Left ventricle myocardium inferior (tissue), 1 donor: ENCODE measurements at places on chromosomes 16 and 17. TPM values are rescaled to one million over a fixed set of nuclear protein-coding genes. Genes with fewer than 3 reads are reported as not detected.

Gene MEOX1
- total RNA-seq = 8.4 TPM

Gene CMTM1
- total RNA-seq = 1.0 TPM

Gene SDK2
- 2.2 TPM for total RNA-seq

Gene SRL
- 445 TPM for total RNA-seq

DNA sequence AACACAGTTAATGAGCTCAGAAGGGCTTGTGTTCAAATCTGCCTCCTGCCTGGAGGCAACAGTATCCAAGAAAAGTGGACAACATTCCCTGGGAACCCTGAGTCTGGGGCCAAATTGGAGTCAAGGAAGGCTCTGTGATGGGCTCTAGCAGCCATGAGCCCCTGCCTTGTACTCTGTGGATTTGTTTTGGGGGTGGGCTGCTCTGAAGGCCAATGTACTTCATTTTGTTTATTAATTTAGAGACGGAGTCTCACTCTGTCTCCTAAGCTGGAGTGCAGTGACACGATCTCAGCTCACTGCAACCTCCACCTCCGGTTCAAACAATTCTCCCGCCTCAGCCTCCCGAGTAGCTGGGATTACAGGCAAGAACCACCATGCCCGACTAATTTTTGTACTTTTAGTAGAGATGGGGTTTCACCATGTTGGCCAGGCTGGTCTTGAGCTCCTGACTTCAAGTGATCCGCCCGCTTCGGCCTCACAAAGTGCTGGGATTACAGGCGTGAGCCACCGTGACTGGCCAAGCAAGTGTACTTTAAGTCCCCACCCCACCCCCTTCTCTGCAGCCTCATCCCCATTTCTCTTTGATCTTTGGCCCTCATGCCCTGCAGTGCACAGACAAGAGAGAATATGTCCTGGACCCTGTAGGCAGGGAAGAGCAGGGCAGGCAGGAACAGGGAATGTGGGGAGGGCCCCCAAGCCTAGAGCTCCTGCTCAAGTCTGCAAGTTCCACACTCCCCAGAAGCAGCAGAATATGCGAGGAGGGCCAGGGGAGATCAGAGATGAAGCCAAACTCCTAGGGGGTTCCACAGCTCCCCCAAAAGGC is 2.7 kb upstream of the GIP start:
- H3K4me1 ChIP-seq = no peaks in the 10 kb centered on the region
- H3K36me3 ChIP-seq = no peaks in the 10 kb centered on the region
- H3K27me3 ChIP-seq = peaks cover 100% of the 10 kb centered on the region
- H3K4me3 ChIP-seq = no peak overlapping the region
- H3K27ac ChIP-seq = no peak overlapping the region

GRCh38 chr16:10738231-10739077 is 5.2 kb upstream of the NUBP1 start:
- H3K4me3 ChIP-seq = no peak overlapping the region
- H3K27me3 ChIP-seq = no peaks in the 10 kb centered on the region
- H3K27ac ChIP-seq = peak overlapping the region; percentile 87
- no peaks in the 10 kb centered on the region for H3K36me3 ChIP-seq

DNA sequence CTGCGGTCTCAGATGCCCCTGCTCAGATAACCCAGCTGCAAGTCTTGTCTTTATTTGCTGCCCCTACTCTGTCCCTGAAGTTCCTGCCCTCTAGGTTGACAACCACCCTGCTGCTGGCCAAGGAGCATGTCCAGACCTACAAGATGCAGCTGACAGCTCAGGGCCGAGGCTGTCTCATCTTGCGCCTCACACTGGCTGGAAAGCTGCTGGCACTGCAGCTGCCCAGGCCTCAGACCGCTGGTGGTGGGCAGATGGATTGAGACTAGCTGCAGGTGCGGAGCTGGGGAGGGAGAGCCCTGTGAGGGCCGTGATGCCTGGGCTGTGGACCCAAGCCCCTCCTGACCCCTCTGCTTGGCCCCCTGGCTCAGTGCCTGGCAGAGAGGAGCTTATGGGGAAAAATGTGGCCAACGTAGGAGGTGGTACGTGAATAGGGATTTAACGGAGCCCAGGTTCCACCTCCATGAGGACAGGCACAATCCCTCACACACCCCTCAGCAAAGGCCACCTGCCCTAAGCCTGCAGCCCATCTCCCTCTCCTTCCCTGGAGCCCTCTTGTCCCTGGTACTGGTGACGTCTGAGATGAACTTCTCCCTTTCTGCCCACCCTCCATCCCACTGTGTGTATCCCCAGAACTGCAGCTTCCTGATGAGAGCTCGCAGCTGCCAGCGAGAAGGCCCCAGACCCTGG is 8.3 kb upstream of the GALK1 start:
- peaks cover 42% of the 10 kb centered on the region for H3K36me3 ChIP-seq
- H3K4me3 ChIP-seq = no peak overlapping the region
- no peak overlapping the region for H3K27ac ChIP-seq

DNA sequence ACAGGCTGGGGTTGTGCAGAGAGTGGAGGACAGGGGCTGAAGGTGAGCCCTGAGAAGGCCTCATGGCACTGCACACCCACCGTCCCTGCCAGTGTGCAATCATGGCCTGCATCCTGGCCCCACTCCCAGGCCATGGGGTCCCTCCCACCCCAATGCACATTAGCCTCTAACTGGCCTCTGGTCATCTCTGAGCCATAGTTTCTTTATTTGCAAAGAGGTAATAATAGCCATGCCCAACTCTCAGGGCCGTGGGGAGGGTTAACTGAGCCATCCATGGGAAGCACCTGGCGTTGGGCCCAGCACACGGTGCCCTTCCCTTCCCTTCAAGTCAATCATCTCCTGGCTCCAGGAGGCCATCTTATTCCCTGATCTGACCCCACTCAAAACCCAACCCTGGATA is 10.8 kb upstream of the ITGA3 start:
- DNase-seq = no peak
- no peaks in the 10 kb centered on the region for H3K36me3 ChIP-seq
- no peak overlapping the region for H3K4me3 ChIP-seq

- H3K27me3 ChIP-seq = no peaks in the 10 kb centered on the region
- no peak for DNase-seq
- H3K27ac ChIP-seq = no peak overlapping the region
- H3K36me3 ChIP-seq = peaks cover 86% of the 10 kb centered on the region
Observed at GRCh38 chr17:2693561-2694380, 17.8 kb downstream of the CLUH start.

DNA sequence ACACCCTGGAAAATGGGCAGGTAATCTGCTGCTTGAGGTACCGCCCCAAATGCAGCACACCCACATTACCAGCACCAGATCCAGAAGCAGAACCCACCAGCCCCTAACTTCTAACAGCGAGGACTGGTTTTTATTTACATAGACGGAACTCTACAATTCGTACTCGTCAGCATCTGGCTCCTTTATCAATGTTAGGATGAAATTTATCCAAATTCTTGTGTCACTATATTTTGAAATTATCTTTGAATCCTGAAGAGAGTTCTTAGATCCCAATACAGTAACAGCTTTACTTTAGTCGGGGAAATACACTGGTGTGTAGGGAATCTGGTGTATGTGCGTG is 332 bp upstream of the ALG1 start:
- H3K27ac ChIP-seq = peak overlapping the region; percentile 91
- peaks cover 18% of the 10 kb centered on the region for H3K36me3 ChIP-seq
- H3K4me1 ChIP-seq = peaks cover 22% of the 10 kb centered on the region
- no peaks in the 10 kb centered on the region for H3K27me3 ChIP-seq

GRCh38 chr16:83923581-83924365 is 24.9 kb downstream of the MLYCD start:
- peaks cover 28% of the 10 kb centered on the region for H3K36me3 ChIP-seq
- H3K4me3 ChIP-seq = no peak overlapping the region
- peak; percentile 10 for DNase-seq
- H3K4me1 ChIP-seq = peaks cover 12% of the 10 kb centered on the region

DNA sequence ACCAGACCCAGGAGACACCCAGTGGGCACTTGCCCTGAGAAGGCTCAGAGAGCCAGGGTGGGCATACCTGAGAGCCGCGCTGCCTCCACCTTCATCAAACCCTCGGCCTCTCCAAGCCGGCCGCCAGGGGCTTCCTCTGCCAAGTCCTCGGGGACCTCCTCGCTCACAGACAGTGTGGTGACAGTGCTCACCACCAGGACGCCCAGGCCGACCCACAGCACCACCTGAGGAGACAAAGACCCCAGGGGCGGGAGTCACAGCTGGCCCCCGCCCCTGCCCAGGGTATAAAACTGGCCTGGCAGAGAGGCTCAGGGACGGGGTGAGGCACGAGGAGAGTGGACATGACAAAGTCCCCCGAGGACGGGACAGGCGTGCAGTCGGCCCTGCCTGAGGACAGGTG is 21.1 kb downstream of the NDUFAF8 start:
- H3K27me3 ChIP-seq = no peaks in the 10 kb centered on the region
- no peak for DNase-seq
- no peak overlapping the region for H3K27ac ChIP-seq
- no peak overlapping the region for H3K4me3 ChIP-seq
- peaks cover 72% of the 10 kb centered on the region for H3K36me3 ChIP-seq
- H3K4me1 ChIP-seq = peaks cover 7% of the 10 kb centered on the region

DNA sequence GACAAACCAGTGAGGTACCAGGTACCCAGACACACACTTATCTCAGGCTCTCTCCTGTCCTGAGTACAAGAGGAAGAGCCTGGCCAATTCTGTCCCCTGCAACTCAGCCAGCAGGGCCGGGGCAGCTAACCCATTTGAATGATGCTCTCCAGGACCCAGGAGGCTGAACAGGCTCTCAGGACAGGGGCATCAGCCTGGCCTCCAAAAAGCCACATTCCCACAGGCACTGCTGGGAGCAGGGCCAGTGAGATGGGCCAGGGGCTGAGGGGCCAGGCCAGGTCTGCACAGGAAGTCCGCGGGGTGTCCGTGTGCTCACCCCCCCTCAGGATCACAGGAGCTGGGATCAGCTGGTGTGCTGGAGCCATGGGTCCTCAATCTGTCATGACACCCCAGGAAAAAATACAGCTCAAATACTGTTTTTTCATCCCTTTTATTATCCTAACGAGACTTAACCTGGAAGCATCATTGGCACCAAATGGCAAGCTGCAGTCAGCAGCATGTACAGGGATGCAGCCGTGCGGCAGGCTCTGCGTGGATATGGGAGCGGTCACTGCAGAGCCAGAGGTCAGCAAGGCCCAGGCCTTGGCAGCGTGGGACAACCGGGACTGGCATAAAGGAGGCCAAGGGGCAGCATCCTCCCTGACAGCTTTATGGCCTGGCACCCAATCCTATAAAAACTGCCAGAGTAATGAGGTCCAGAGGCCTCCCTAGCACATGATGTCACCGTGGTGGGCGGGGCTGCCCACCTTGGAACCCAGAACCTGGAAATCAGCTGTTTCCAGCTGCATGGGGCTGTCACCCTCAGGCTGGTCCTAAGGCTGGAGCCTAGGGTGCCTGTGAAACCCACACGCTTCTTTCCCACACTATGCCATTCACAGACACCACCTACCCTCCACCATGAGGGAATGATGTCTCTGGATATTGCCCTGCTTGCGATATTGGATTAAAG is 276.7 kb downstream of the C16orf95 start:
- H3K4me3 ChIP-seq = no peak overlapping the region
- no peak overlapping the region for H3K27ac ChIP-seq
- H3K27me3 ChIP-seq = no peaks in the 10 kb centered on the region
- H3K36me3 ChIP-seq = no peaks in the 10 kb centered on the region
- no peak for DNase-seq
- H3K4me1 ChIP-seq = peaks cover 19% of the 10 kb centered on the region

DNA sequence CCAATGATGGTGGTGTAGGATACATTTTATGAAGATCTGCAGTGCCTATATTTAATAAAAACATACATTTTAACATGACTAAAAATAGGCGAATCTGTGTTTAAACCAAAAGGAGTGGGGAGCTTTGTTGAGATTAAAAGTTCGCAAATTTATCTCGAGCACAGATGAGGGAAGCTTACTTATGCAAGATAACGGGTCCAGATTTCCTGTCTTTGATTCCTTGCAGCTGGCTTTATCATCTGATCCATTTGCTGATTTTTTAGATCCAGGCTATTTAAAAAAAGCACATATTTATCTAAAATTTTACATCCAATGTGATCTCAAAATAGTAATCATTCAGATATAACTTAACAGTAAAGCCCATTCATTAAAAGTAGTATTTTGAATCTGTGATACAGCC is 57.0 kb upstream of the INTS2 start:
- no peaks in the 10 kb centered on the region for H3K27me3 ChIP-seq
- H3K4me3 ChIP-seq = no peak overlapping the region
- peaks cover 10% of the 10 kb centered on the region for H3K4me1 ChIP-seq
- no peak overlapping the region for H3K27ac ChIP-seq
- peaks cover 91% of the 10 kb centered on the region for H3K36me3 ChIP-seq

DNA sequence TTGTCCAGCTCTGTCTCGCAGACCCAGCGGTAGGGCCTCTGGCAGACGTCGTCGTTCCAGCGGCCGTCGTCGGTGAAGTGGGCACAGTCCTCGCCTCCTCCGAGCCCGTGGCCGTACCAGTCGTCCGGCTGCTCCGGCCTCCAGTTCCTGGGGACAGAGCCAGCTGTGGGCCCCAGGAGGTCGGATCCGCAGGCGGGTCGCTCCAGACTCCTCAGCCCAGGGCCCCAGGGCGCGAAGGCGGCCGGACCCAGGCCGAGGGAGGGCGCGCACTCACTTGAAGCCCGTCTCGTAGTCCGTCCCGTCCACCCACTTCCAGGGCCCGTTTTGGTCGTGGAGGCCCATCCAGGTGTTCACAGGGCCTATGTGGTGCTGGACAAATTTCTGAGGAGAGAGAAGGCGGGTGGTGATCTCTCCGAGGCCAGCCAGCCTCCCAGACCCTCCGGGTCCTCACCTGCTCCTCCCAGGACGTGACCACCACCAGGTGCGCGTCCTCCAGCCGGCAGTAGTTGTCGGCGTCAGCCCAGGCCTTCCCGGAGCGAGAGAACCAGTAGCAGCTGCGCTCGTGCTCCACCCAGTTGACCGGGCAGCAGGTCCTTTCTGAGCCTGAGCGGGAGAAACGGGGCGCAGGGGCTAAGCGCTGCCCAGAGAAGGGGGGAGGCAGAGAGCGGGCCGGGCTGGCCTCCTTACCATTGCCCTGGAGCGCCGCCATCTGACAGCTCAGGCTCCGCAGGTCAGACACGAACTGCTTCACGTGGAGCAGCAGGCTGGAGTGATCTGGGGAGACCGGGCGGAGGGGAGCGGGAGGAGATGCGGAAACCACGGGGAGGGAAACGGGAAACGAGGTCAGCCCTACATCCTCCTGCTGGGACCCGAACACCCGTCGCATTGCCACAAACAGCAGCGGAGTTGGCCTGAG is 5.2 kb downstream of the ASGR1 start:
- no peak overlapping the region for H3K27ac ChIP-seq
- no peaks in the 10 kb centered on the region for H3K36me3 ChIP-seq
- peak overlapping the region; percentile 48 for H3K4me3 ChIP-seq
- peak; percentile 55 for DNase-seq
- peaks cover 62% of the 10 kb centered on the region for H3K27me3 ChIP-seq
- peaks cover 20% of the 10 kb centered on the region for H3K4me1 ChIP-seq

GRCh38 chr16:88768071-88768783 is 16.8 kb downstream of the PIEZO1 start:
- H3K27ac ChIP-seq = no peak overlapping the region
- H3K4me1 ChIP-seq = peaks cover 66% of the 10 kb centered on the region
- H3K36me3 ChIP-seq = no peaks in the 10 kb centered on the region
- peak overlapping the region; percentile 5 for H3K4me3 ChIP-seq
- no peak for DNase-seq
- no peaks in the 10 kb centered on the region for H3K27me3 ChIP-seq
